ENCODE measurements at places on chromosomes 1 and 21. TPM values are rescaled to one million over a fixed set of nuclear protein-coding genes. Genes with fewer than 3 reads are reported as not detected.

The TNFSF4 gene
- 1.3 TPM for total RNA-seq

The S100A3 gene
- total RNA-seq = 1.8 TPM

The IGSF3 gene
- total RNA-seq = under 0.01 TPM

GRCh38 chr1:32998997-32999396 is 34.4 kb upstream of the RNF19B start:
- peaks cover 20% of the 10 kb centered on the region for H3K4me1 ChIP-seq
- H3K27me3 ChIP-seq = no peaks in the 10 kb centered on the region
- H3K36me3 ChIP-seq = no peaks in the 10 kb centered on the region
- no peak overlapping the region for H3K27ac ChIP-seq
- H3K4me3 ChIP-seq = no peak overlapping the region
- no peak for DNase-seq

DNA sequence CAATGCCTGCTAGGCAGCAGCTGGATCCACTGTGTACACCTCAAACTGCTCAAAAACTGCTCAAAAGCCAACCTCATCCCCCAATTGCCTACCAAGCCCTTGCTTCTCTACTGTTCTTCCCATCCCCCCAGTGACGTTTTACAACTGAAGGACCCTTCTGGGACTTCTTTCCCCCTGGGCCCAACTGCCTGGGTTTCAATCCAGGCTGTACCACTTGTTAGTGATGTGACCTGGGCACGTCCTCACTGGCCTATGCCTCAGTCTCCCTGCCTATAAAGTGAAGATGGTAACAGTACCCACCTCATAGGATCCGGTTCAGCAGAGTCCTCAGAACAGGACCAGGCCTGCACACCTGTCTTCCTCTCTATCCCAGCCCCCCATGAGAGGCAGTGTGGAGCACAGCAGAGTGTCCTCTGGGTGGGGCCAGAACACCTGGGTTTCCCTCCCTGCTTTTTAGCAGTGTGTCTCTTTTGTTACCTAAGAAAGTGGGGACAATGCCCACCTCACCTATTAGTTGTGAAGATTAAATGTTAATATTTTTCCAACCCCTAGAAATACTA is 1.9 kb upstream of the TEKT2 start:
- H3K27ac ChIP-seq = no peak overlapping the region
- no peak for DNase-seq
- H3K4me1 ChIP-seq = no peaks in the 10 kb centered on the region
- no peaks in the 10 kb centered on the region for H3K27me3 ChIP-seq
- H3K4me3 ChIP-seq = no peak overlapping the region

DNA sequence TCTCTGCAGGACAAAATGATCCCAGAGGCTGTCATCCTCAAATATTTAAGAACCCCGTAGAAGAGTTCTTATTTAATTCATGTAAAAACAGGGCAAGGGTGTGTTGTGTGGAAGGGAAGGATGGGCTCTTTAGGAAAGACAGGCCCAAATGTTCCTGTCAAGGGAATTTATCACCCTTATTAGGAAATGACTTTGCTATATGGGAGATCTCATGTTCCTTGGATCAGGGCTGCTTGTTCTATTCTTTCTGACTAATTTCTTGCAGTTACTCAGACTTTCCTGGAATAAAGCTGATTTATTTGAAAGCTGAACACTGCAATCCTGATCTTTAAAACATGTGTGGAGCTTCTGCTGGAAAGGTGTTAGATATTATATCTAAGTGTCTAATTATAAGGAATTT is 72.8 kb downstream of the SELENOF start:
- H3K27me3 ChIP-seq = no peaks in the 10 kb centered on the region
- H3K4me3 ChIP-seq = no peak overlapping the region
- H3K4me1 ChIP-seq = peaks cover under 1% of the 10 kb centered on the region
- no peak overlapping the region for H3K27ac ChIP-seq

DNA sequence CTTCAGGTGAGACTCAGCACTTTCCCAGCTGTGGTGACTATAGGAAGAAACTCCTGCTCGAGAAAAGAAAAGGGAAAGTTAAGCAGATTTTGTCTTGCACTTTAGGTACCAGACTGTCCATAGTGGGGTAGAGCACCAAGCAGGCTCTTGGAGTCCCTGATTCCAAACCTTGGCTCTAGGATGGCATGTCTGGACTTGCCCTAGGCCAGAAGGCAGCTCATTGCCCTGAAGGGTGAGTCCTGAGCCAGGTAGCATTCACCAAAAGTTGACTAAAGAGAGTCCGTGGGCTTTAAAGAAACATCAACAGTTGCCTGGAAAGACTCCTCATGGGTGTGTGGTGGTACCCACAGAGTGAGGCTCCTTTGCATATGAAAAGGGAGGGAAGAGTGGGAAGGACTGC is 145.2 kb upstream of the SNX7 start:
- H3K4me1 ChIP-seq = no peaks in the 10 kb centered on the region
- no peak for DNase-seq
- H3K4me3 ChIP-seq = no peak overlapping the region
- no peaks in the 10 kb centered on the region for H3K27me3 ChIP-seq
- no peaks in the 10 kb centered on the region for H3K36me3 ChIP-seq

DNA sequence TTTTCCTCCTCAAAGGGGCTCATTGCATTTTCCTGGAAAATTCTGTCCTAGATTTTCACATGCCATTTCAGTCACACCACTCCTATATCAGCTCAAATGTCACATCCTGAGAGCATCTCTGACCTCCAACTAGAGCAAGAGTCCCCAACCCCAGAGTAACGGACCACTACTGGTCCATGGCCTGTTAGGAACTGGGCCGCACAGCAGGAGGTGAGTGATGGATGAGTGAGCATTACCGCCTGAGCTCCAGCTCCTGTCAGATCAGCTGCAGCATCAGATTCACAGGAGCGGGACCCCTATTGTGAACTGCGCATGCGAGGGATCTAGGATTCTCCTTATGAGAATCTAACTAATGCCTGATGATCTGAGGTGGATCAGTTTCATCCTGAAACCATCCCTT is 12.7 kb upstream of the RRP15 start:
- DNase-seq = no peak
- H3K4me3 ChIP-seq = no peak overlapping the region
- H3K27ac ChIP-seq = no peak overlapping the region
- H3K36me3 ChIP-seq = no peaks in the 10 kb centered on the region
- no peaks in the 10 kb centered on the region for H3K27me3 ChIP-seq

Data from fibroblast of lung (primary cell).